Activated naive CD4-positive, alpha-beta T cell (primary cell): ENCODE measurements at places on chromosomes 16 and 17.
A peak's percentile ranks its signal among the peaks of the same experiment; 100 is the strongest.

DNA sequence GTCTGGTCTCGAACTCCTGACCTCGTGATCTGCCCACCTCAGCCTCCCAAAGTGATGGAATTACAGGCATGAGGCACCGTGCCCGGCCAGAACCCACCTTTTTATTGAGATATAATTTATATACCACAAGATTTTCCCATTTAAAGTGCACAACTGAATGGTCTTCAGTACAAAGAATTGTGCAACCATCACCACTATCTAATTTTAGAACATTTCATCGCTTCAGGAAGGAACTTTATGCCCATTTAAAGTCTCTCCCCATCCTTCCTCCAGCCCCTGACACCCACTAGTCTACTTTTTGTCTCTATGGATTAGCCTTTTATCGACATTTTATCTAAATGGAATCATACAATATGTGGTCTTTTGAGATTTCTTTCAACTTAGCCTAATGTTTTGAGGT is 25.4 kb upstream of the HELZ start:
- DNase-seq = no peak

GRCh38 chr16:82638095-82638798 is 11.5 kb downstream of the CDH13 start:
- no peak for DNase-seq

GRCh38 chr17:34307110-34307509 is 12.1 kb upstream of the CCL8 start:
- no peak for DNase-seq

GRCh38 chr16:67892899-67893742 is at the start of gene PSKH1:
Gene PSKH1, plus strand, starts transcription at chr16:67893254. Its CDS starts 15,496 bp downstream, at chr16:67908750.
- peak; percentile 81 for DNase-seq

- DNase-seq = no peak
Observed at GRCh38 chr17:2631211-2631610, 37.8 kb downstream of the PAFAH1B1 start.

DNA sequence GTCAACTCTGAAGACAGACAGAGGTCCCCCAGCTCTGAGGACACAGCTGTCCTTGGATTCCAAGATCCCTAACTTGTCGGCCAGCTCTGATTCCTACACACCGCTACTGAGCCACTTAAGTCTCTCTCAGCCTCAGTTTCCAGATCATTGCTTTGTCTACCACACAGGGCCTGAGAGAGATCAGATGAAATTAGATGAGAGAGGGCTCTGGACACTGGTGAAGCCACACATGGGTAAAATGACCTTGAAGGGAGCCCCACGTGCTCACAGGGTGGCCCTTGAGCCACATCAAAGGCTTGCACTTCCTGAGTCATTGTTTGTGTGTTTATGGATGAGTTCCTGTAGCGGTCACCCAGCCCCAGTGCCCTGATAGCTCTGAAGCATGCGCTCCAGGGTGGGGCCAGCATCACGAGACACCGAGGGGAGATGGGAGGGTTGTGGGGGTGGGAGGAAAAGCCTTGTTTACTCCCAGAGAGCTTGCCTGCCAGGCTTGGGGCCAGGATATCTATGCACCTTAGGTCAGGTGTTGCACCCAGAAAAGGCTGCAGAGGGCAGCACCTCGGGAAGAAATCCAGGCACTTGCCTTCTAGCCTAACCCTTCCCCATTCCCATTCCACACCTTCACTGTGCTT is 32.7 kb upstream of the SLC6A2 start:
- no peak for DNase-seq

GRCh38 chr17:79808763-79809529 is 12.1 kb upstream of the CBX8 start:
- DNase-seq = no peak

DNA sequence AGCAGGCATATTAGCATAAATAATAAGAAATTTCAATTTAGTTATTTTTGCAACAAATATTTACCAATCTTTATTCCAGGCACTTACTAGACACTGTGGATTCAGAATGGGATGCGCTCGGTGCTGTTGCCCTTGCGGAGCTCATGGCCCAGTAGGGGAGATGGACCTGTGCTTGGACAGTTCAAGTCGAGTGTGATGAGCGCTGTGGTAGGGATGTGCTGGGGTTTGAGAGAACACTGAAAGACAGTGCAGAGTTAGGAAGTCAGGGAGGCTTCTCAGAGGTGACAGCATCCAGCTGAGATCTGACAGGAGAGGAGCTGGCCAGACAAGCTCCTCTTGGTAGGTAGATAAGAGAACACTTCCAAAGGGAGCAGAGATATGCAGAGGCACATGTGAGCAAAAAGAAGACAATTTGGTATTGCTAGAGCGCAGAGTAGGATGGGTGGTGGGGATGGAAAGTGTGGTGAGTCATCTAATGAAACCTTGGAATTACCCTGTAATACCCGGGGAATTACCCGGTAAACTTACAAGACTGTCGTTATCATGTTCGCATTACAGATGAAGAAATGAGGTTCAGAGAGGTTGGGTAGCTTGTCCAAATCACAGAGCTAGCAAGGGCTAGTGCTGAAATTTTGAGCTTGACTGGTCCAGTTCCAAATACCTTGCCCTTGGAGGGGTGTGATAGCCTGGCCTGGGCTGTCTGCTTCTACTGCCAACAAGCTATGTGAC is 298.1 kb upstream of the N4BP1 start:
- no peak for DNase-seq

DNA sequence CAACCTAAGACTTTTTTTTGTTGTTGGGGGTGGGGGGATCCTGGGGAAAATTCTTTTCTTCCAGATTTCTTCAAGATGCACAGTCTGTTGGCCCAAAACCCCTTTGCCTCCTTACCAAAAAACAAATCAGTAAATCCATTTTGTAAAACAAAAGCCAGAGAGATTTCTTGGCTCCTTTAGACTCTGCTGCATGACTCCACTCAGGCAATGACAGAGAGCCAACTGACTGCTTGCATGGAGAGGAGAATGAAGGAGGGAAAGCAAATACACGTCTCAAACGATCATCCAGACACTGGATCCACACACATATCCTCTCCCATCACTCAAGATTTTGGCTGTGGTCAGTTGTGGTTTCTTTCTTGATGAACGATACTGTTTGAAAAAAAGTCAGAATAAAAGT is 13.8 kb downstream of the COPRS start:
- no peak for DNase-seq

- DNase-seq = no peak
Observed at GRCh38 chr17:73592079-73592415, 52.2 kb downstream of the SDK2 start.

DNA sequence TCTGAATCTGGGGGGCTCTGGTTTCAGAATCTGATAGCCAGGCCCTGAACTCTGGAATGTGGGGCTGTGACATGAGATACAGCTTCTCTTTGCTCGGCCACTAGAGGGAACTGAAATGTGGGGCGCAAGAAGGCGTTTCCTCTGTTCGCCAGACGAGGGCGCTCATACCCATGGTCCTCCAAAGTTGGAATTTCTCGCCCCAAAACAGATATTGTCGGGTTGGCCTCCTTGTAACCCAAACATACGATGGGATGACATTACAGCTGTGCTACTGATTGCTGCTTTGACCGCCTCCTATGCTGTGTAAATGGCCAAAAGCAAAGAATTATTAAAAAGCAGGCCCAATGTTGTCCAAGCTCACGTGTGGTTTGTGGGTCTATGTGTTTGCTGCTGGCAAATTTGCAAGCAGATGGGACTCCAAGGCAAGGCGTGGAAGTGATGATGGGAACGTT is 13.1 kb upstream of the MSI2 start:
- peak; percentile 18 for DNase-seq

GRCh38 chr17:78680436-78680835 is 101.6 kb downstream of the CYTH1 start:
- DNase-seq = no peak

- DNase-seq = no peak
Observed at GRCh38 chr16:30395155-30395991, at the start of gene ZNF48. Gene ZNF48, plus strand, starts transcription at chr16:30395420. Its CDS starts 375 bp downstream, at chr16:30395795.

DNA sequence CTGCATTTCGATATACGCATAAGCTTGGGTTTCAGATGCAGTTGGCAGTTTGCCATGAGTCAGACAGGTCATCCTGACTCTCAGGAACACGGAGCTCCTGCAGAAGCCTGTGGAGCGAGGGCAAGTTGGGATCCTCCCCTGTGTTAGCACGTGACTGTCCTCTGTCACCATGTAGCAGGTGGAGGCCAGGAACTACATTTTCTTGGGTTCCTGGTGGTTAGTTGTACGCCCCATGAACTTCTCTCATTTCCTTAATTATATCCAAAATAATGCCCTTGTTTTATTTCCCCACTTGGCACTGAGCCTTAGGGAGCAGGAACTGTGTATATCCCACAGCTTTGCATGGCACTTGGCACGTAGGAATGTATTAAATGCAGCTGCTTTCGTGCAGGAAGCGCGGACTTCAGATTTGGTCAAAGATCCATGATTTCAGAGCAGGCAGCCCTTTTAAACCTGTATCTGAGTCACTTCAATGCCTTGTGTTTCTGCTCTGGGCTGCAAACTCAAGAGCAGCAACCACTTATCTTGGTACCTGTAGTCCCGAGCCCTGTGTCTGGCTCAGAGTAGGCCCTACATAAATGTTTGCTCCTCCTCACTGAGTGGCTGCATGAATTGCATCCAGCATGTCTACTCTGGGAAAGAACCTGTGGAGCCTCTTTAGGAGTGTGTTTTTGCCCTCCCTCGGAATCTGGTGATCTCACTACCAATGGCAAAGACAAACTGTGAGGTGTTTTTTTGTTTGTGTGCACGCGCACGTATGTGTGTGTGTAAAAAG is 428.4 kb downstream of the MAF start:
- no peak for DNase-seq

GRCh38 chr16:64532691-64533090 is 589.2 kb downstream of the CDH11 start:
- DNase-seq = no peak

DNA sequence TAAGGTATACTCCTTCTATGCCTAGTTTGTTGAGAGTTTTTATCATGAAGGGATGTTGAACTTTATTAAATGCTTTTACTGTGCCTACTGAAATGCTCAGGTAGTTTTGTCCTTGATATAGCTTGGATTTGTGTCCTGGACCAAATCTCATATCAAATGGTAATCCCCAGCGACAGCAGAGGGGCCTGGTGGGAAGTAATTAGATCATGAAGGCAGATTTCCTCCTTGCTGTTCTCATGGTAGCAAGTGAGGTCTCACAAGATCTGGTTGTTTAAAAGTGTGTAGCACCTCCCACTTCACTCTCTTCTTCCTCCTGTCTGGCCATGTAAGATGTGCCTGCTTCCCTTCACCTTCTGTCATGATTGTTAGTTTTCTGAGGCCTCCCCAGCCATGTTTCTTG is 78.2 kb downstream of the KIF2B start:
- DNase-seq = no peak

DNA sequence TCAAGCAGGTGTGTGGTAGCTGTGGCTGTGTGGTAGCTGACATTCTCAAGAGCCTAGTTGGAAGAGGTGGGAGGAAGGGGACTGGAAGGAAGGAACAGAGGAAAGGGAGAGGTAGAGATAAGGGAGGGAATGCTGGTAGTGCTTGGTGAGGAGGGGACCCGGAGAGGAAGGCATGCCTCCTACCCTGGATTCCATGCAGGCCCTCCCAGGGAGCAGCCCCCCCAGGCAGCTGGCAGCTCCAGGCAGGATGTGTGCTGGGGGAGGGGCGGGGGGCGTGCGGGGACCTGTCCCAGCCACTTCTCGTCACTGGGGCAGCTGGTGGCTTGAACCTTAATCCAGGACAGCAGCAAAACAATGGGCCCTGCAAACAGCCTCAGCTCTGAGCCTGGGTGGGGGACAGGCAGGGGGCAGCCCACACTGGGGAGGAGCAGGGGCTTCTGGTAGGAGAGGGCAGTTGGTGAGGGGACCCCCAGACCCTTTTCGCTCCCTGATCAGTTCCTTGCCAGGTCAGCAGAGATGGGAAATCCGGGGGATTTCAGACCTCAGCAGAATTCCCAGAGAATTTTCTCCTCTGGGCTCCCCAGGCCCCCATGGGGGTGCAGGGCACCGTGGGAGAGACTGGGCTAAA is 27.1 kb downstream of the ARHGAP23 start:
- no peak for DNase-seq

DNA sequence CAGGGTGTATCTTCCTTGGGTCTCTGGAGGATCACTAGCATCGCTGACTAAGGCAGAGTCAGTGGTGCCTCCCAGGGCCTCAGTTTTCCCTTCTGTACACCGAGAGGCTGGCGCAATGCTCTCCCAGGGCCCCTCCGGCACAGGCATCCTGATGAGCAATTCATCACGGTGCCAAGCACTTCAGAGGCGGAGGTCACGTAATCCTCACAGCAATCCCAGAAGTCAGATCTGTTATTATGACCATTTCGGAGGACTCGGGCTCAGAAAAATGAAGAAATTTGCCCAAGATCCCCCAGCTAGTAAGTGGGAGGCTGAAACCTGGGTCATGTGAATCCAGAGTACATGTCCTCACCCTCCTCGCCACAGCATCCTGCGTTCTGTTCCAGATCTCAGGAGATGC is 46.5 kb downstream of the AIPL1 start:
- DNase-seq = no peak

GRCh38 chr17:59416184-59416583 is 84.7 kb downstream of the YPEL2 start:
- no peak for DNase-seq

DNA sequence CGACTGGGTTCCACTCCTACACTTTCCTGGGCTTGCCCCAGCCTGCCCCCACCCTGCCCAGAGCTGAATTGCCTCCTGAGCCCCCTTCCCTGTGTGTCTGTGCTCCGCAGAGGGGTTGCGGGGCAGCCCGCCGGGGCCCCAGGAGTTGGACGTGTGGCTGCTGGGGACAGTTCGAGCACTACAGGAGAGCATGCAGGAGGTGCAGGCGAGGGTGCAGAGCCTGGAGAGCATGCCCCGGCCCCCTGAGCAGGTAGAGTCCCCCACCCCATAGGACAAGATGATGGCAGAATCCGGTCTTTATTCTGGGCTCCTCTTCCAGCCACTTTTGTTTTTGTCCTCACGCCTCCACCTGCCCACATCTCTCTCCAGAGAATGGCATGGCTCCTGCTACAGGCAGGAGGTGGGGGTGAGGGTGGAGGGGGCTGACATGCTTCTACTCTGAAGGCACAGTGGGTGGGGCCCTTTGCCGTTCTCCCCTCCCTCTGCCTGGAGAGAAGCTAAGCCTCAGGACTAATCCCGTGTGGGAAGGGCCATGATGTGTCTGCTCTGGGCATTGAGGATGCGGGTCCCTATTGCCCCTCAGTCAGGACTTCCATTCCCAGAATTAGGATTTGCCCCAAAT is 3.5 kb downstream of the ACBD4 start:
- no peak for DNase-seq

GRCh38 chr17:76122431-76123190 is 18.4 kb downstream of the FOXJ1 start:
- no peak for DNase-seq
